Iris pigment epithelial cell (primary cell): ENCODE measurements at places on chromosomes 1 and 21.

DNA sequence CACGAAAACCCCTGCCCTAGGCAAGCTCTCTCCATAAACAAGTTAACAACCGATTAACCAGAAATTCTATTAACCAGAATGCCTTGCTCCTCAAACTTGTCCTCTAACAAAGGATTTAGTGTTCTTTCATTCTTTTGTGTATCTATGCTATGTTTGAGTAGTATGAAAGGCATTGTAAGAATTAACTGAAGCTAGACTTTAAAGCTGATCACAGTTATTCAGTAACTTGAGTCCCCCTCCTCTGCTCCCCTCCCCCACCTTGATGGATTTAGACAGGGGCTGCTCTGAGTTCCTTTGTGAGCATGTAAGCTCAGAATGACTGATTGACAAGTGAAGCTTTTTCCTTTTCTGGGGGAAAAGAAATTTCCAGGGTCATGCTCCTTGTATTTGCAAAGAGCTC, 257.6 kb downstream of the TTLL7 start:
- DNase-seq = no peak

DNA sequence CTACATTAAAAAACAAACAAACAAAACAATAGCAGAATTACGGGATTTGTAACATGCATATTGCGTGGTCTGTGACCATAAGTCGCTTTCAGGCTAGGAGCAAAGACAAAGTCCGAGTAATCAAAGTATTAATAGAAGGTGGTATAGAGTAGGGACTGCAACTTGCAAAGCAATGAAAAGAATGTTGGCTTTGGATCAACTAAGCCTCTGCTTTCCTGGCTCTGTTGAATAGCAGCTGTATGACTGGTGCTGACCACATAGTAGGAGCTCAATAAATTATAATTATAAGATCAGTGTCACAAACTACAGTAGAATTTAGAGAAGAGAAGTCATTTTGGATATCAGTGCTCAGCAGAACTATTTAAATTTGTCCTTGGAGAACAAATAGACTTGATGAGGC, 586.4 kb downstream of the DPYD start:
- peak; percentile 92 for DNase-seq

DNA sequence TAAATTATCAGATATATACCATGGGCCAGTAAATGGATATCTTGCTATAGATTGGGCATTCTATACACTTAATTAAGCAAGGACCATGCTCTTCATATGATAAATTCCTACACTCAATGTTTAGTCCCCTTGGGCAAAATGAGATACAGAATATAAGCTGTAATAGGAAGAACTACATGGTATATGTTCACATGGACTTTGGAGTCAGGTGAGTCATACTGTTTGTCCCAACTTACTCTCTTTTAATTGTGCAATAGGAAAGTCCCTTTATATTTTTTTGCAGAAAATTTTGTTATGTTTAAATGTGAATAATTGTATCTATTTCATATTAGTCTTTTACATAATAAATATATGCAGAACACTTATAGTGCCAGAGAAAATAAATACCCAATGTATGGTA, 820.2 kb upstream of the ADAMTS5 start:
- DNase-seq = peak; percentile 60

GRCh38 chr1:30684881-30685795, 38.2 kb downstream of the MATN1 start:
- no peak for DNase-seq

- no peak for DNase-seq
Observed at GRCh38 chr1:110262846-110263631, 52.9 kb downstream of the KCNC4 start.
